T follicular helper cell (primary cell): ENCODE measurements at places on chromosomes 1 and 21.

GRCh38 chr1:211938561-211938997, 96.8 kb downstream of the INTS7 start:
- no peak for DNase-seq

- no peak for DNase-seq
Measured at GRCh38 chr1:239858057-239858456, 233.6 kb upstream of the FMN2 start.

- no peak for DNase-seq
Measured at GRCh38 chr1:158334526-158335212, 3.3 kb upstream of the CD1B start.

DNA sequence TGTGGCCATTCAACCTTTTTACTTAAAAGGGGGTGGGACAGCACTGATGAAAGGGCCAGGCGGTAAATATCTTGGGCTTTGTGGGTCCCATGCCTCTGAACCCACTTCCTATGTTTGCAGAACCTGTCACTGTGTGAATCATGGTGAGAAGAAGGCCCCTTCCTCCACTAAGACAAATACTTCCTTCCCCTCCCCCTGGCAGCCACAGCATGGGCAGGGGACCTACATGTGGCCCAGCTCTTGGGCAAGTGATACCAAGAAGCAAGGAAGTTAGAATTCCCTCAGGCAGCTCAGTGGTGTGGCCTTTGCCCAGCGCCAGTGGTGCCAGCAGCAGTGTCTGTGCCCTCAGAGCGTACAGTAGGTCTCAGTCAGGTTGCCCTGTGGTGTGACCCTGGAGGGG, 168.6 kb downstream of the TRIM33 start:
- no peak for DNase-seq

- no peak for DNase-seq
Measured at GRCh38 chr1:236016083-236016482, 48.8 kb downstream of the NID1 start.

DNA sequence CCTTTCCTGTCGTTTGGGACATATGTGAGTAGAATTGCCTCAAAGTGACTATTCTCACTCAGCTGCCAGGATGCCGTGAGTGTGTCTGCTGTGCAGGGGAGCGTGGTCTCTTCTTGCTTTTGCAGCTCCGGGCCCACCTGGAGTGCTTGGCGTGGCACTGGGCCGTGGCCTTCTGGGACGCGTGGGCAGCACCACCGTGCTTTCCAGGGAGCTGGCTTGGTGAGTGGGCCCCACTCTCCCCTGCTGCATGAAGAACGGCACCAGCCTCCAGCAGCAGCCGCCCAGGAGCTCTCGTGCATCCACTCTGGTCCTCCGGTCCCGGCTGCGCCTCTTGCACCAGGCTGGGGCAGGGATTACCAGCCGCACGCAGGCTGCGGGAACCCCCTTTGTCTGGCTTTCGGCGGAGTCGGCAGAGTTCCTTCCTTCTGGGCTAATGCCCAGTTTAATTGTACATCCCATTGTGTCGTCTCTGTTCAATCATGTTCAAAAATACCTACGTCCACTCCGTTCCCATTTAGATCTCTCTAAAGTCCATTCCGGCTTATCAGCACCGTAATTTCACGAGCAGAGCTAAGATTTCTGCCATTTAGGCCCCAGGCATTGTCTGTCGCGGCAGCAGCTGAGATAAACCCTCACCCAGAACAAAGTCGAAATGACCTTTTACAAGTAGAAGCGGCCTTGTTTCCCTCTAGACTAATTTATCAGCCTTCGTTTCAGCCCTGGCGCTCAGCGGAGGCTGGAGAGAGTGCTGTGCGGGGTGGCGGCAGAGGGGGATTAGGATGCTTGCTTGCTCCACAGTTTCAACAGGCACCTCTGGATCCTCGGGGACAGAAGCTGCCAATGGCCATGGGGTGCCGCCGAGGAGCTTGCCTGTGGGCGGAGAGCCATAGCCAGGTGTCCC, 129.6 kb downstream of the PRDM16 start:
- no peak for DNase-seq

DNA sequence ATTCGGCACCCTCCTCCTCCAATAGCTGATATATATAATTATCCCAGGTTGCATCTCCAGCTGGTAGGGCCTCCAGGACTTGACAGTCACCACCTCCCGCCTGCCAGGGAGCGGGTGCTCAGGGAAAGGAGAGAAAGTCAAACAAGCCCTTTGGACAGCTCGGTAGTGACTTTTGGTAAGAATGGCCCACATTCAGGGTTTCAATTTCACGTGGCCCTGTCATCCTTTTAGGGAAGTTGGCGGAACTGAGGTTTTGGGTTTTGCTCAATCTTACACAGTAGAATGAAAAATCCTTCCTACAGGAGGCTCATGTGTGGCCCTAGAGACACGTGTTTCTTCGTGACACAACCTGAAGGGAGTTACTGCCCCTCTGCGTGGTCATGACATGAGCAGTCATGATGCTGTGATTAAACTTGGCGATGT, 44.2 kb downstream of the CAPN8 start:
- DNase-seq, result no peak

DNA sequence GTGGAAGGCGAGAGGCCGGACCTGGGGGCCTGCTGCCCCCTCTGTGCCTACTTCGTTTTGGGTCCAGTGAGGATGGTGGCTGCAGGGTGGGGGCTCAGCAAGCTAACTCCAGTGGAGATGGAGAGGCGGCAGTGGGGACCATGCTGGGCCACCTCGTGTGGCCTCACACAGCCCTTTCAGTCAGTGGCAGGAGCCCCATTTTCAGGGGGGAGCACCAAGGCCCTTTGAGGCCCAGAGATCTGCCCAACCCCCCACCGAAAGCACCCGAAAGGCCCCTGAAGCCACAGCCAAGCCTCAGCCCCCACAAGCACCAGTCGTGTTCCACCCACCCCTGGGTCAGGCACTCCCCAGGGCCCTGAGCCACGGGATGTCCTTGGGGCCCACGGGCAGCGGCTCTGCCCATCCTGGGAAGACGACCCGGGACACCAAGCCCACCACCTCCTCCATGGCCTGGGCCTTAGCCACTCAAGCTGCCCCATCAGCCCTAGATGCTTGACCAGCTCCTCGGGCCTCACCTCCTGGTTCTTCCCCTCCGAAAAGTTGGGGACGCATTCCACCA, 345 bp downstream of the FTCD start:
- DNase-seq, result no peak

DNA sequence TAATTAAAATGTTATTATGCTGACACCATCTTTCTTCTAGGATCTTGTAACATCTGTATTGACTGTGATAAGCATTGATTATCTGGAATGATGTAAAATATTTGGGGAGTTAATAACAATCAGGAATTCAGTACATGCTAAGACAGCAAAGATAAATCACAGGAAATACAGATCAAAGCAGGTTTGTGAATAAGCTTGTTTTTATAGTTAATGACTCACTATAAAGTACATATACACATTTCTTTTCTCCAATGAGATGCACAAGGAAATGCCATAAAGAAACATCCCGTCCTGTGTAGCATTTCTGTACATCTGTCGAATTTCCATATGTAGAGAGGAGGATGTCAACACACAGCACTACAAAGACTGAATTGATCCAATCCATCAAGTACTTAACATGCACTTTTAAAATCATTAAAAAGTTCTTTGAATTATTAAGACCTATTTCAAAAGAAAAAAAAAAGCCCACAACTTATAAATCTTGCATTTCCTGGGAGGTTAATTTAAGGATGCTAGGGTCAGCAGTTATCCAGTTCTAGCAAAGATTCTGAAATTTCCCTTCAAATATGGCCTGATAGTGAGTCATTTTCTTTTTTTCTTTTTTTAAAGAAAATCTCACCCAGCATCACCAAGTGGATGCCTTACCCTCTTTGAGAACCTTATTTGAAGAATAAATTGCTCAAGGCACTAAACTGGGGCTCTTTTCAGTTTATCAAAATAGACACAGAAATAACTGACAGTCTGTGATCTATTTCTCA, 243.2 kb upstream of the NR5A2 start:
- no peak for DNase-seq

- no peak for DNase-seq
Measured at GRCh38 chr1:91311672-91312071, 93.0 kb downstream of the HFM1 start.

GRCh38 chr1:78688697-78689096, 39.1 kb downstream of the IFI44 start:
- no peak for DNase-seq

GRCh38 chr1:200409203-200409760, 554 bp downstream of the ZNF281 start:
- DNase-seq, result peak; percentile 21

- peak; percentile 2 for DNase-seq
Measured at GRCh38 chr1:34681480-34682451, 73.1 kb upstream of the GJB5 start.

GRCh38 chr1:22814176-22815042, 103.8 kb downstream of the EPHB2 start:
- DNase-seq, result no peak

- DNase-seq, result no peak
Measured at GRCh38 chr1:86502721-86503405, 34.1 kb downstream of the CLCA1 start.

- no peak for DNase-seq
Measured at GRCh38 chr21:39712976-39713375, 32.0 kb upstream of the IGSF5 start.

DNA sequence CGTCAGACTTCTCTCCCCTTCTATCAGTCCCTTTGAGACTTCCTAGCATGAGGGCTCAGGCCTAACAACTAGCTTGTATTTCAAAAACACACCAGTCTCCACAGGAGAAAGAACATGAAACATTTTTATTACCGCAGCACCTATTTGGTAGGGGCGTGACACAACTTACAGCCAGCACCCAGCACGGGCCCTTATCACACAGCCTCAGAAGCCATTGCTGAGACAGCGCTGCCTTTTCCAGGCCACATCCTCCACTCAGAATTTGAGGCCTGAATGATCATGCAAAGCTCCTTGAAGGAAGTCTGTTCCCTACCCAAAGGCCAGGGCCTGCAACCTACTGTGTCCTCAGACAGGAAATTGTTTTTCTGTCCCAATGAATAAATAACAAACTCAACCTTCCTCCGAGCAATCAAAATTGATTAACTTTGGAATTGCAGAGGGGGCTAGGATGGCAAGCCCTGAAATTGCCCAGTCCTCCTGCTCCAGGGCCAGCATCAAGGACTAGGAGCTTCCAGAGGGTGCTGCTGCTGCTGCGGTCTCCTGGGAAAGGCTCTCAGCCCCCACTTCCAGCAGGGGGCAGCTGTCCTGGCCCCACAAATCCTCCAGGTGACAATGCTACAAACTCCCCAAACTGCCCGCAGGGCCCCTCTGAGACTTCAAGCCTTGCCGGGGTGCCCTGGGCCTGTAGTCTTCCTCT, 94.3 kb upstream of the GALNT2 start:
- DNase-seq, result no peak

GRCh38 chr1:149997585-149998262, 12.8 kb downstream of the OTUD7B start:
- DNase-seq, result no peak

DNA sequence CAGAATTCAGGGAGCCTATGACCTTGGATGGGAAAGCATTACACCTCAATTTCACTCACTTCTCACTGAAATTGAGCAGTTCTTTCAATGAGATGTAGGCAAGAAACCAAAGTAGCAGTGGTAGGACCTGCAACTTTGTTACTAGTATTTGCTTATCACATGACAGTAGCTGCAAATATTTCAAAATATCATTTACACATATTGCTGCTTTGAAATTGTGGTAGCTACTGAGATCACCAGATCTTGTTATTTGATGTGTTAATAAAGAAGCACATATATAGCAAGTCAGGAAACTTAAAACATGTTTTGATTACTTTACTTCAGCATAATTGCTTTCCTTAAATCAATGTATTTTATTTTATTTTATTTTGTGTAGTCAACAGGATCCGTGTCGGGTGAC, 12.9 kb downstream of the LDLRAD2 start:
- DNase-seq, result no peak

GRCh38 chr1:65724151-65724550, 68.5 kb upstream of the PDE4B start:
- DNase-seq, result no peak

- DNase-seq, result no peak
Measured at GRCh38 chr1:182890927-182891610, 51.9 kb downstream of the DHX9 start.

DNA sequence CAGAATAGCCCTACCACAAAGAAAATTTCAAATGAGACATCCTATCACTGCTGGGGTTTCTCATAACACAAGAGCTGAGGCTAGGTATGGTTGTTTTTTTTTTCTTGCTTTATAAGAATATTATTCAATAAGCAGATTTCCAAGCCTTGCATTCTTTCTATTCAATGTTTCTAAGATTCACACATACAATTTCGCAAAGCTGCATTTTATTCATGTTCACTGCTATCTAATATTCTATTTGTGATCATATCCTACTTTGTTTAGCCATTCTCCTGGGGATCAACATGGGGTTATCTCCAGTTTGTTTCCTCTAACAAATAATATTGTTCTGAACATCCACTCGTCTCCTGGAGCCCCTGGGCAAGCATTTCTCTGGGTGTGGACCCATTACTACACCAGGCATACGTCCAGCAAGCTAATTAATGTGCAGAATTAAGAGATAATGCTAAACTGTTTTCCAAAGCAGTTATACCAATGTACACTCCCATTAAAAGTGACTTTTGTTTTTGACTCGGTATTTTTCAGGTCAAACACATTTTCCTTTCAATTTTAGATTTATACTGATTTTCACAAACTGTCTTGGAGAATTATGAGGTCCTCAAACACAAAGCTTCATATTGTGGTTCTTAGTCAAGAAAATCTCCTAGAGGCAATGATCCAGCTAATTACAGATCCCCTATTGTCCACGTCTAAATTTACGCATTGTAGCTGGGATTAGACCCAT, 15.7 kb upstream of the HLCS start:
- DNase-seq, result no peak

DNA sequence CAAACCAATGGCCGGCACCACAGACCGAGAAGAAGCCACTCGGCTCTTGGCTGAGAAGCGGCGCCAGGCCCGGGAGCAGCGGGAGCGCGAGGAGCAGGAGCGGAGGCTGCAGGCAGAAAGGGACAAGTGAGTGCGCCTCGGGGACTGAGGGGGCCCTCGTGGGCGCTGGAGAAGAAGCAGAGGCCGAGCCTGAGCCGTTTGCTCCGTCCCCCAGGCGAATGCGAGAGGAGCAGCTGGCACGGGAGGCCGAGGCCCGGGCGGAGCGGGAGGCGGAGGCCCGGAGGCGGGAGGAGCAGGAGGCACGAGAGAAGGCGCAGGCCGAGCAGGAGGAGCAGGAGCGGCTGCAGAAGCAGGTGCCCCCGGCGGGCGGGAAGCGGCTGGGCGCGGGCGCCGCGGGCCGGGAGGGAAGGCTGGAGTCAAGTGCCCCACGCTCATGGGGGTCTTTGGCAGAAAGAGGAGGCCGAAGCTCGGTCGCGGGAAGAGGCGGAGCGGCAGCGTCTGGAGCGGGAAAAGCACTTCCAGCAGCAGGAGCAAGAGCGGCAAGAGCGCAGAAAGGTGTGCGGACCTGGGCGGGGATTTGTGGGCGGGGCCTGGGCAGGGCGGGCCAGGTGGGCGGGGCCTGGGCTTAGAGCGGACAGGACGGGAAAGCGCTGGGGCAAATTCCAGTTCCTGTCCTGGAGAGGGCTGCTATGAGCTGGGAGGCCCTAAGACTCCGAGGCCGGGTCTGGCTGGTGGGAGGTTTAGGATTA, 22.7 kb downstream of the MAP7D1 start:
- DNase-seq, result no peak

GRCh38 chr1:180927348-180927747, 14.7 kb downstream of the KIAA1614 start:
- DNase-seq, result no peak

- DNase-seq, result no peak
Measured at GRCh38 chr1:170225781-170226530, 80.2 kb downstream of the NTMT2 start.

- no peak for DNase-seq
Measured at GRCh38 chr1:241888232-241888631, 40.2 kb downstream of the EXO1 start.
